ENCODE measurements at places on chromosomes 6 and 20. TPM values are rescaled to one million over a fixed set of nuclear protein-coding genes. Genes with fewer than 3 reads are reported as not detected.

The ADGRG6 gene
- polyA plus RNA-seq, result 150 TPM

The GJA10 gene
- polyA plus RNA-seq, result not detected

The FRMD1 gene
- polyA plus RNA-seq, result 7.2 TPM

DNA sequence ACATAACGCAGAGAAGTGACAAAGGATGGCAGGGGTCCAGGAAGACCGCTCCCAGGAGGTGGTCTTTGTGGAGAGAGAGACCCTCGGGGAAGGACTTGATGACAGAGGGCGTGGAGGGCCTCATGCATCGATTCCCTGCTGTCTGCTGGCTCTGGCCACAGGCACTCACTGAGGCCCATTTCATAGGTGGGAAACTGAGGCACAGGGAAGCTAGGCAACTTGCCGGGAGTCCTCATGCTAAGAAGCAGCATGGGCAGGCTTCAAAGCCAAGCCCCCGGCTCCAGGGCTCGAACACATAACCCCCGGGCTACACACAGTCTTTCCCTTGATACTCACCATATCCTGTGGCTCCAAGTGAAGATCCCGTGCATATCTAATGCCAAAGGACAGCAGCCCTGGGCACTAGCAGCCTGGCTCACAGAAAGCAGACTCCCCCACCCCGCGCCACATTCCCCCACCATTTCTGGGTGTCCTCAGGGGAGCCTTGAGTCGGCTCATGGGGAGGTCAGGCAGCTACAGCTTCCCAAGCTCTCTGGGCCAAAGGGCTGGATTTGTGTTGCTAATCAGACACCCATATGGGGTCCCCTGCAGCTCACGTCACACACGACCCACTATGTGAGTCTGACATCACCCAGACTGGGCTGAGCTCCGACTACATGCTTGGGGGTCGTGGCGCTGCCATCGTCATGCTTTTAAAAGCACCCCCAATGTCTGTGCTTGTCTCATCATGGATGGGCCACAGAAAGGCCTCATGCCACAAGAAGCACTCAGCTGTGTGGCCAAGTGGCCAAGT lies 130.9 kb upstream of the PMEPA1 start:
- DNase-seq, result no peak

The RAET1G gene
- polyA plus RNA-seq, result 2.2 TPM

GRCh38 chr6:168538892-168539811 lies 98.2 kb downstream of the SMOC2 start:
- no peak for DNase-seq

The SLA2 gene
- 1.2 TPM for polyA plus RNA-seq

The MDFI gene
- polyA plus RNA-seq, result 110 TPM

The CHD6 gene
- polyA plus RNA-seq, result 64.6 TPM

The CLDN20 gene
- 3.3 TPM for polyA plus RNA-seq
